ENCODE measurements at places on chromosomes 6 and 20. TPM values are rescaled to one million over a fixed set of nuclear protein-coding genes. Genes with fewer than 3 reads are reported as not detected.

SLC32A1 gene
- total RNA-seq: 0.04 TPM

TSPO2 gene
- total RNA-seq: not detected

SDC4 gene
- 19.3 TPM for total RNA-seq

NFKBIL1 gene
- 30.3 TPM for total RNA-seq

Data from neural progenitor cell (in vitro differentiated cells).